ENCODE measurements at places on chromosomes 3 and 15. TPM values are rescaled to one million over a fixed set of nuclear protein-coding genes. Genes with fewer than 3 reads are reported as not detected.

Gene SST
- total RNA-seq = not detected

Gene CLDN18
- total RNA-seq = not detected

Gene NPAP1
- total RNA-seq = not detected

Gene FBXL2
- 16.2 TPM for total RNA-seq

Gene ZBED2
- total RNA-seq = not detected

Gene OR5H2
- total RNA-seq = not detected

Gene CEP19
- total RNA-seq = 4.4 TPM

Gene ALPK3
- total RNA-seq = 0.50 TPM

Gene SERINC4
- under 0.01 TPM for total RNA-seq

Gene GOLGA8O
- total RNA-seq = 0.99 TPM

Gene CRYBG3
- 29.9 TPM for total RNA-seq

Gene IL17RD
- 2.1 TPM for total RNA-seq

Gene SKOR1
- 0.17 TPM for total RNA-seq

Gene GNAT1
- not detected for total RNA-seq

Gene CYP1A2
- not detected for total RNA-seq

Gene GPR87
- 0.17 TPM for total RNA-seq

Gene OR5K2
- not detected for total RNA-seq
